Karpas-422 (cell line): ENCODE measurements at places on chromosomes 6 and 20. TPM values are rescaled to one million over a fixed set of nuclear protein-coding genes. Genes with fewer than 3 reads are reported as not detected.

Gene C20orf173
- not detected in 2 replicates for total RNA-seq

Gene SLC13A3
- not detected in 2 replicates for total RNA-seq

Gene CLPSL2
- not detected in 2 replicates for total RNA-seq

DNA sequence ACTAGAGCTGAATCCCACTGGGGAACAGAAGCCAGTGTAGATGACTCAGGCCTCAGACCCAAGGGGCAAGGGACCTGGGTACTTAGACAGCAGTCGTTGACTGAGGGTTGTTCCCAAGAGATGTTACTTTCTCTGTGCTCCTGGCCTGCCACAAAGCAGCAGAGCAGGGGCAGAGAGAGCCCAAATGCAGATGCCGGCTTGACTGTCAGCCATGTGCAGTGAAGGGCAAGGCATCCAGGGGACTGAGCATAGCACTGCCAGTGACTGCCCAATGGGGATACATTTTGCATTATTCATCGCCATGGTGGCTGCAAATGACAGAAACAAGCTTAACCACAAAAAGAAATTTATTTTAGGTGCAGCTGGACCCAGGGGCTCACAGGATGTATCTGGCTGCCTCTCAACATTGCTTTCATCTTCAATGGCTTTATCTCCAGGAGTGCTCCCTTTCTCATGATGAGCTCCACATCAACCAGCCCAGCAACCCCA, 7.6 kb upstream of the TP53RK start:
- peak overlapping the region; percentile 81 for H3K27ac ChIP-seq
- H3K27me3 ChIP-seq, result no peaks in the 10 kb centered on the region
- peak; percentile 95 for DNase-seq
- H3K4me1 ChIP-seq, result peaks cover 38% of the 10 kb centered on the region

- H3K4me3 ChIP-seq, result no peak overlapping the region
- H3K27ac ChIP-seq, result no peak overlapping the region
- no peak for DNase-seq
- no peaks in the 10 kb centered on the region for H3K4me1 ChIP-seq
Observed at GRCh38 chr6:97176468-97176867, 106.5 kb downstream of the MMS22L start.

GRCh38 chr6:27758491-27758890, 153.7 kb downstream of the OR2B2 start:
- no peak overlapping the region for H3K4me3 ChIP-seq
- H3K36me3 ChIP-seq, result no peaks in the 10 kb centered on the region
- H3K27ac ChIP-seq, result no peak overlapping the region

GRCh38 chr6:111921103-111921502, 47.9 kb upstream of the FYN start:
- no peak overlapping the region for H3K27ac ChIP-seq
- no peak overlapping the region for H3K4me3 ChIP-seq
- peaks cover 7% of the 10 kb centered on the region; the same call in 1 of the 2 replicates for H3K4me1 ChIP-seq
- no peaks in the 10 kb centered on the region for H3K27me3 ChIP-seq
- DNase-seq, result no peak
- H3K36me3 ChIP-seq, result no peaks in the 10 kb centered on the region

DNA sequence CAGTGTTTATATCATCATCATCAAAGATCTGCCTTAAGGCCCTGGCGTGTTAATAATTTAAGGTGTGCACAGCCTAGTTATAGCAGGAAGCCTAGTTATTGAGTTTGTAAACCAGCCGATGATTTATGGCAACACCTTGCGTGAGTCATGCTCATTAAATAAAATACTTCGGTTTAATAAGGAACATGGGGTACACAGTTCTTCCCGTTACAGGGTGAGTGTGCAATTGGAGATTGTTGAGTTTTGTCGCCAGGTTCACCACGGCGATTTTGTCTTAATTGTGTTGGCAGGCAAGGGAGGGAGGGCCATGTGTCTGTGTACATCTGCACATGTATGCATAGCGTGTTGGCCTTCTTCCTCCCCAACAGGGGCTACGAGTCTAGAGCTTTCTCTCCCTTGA, 104.0 kb downstream of the TFAP2A start:
- DNase-seq, result no peak
- no peaks in the 10 kb centered on the region for H3K4me1 ChIP-seq
- H3K27me3 ChIP-seq, result no peaks in the 10 kb centered on the region
- H3K36me3 ChIP-seq, result no peaks in the 10 kb centered on the region
- H3K27ac ChIP-seq, result no peak overlapping the region
- H3K4me3 ChIP-seq, result no peak overlapping the region

DNA sequence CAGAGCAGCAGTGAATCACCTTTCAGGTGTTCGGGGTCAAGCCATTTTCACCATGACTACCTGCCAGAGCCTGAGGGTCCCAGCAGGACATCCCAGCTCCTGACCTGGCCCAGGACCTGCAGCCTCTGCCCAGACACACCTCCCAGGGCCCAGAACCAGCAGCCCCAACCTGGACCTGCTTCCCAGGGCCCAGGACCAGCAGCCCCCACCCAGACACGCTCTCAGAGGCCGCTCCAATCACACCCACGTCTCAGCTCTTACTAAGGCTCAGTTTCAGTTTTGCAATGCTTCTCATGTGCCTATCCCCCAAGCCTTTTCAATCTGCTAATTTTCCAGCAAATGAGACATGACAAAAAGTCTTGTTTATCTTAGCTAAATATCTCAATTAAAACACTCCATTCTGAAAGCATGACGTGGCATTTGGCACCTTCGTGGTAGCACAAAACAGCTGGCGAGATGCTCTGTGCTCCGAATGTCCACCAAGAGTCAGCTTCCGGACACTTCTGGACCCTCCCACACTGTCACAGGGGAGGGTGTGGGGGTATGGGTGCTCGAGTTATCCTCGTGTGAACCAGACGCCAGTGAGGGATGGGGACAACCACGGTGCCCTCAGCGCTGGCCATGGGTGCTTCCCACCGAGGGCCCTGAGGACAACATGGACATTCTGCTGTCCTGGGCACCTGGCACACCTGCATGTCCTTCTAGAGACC, 253.2 kb downstream of the DLL1 start:
- H3K4me1 ChIP-seq, result no peaks in the 10 kb centered on the region
- no peak overlapping the region for H3K27ac ChIP-seq
- H3K27me3 ChIP-seq, result no peaks in the 10 kb centered on the region

GRCh38 chr6:31053873-31054272, 43.6 kb downstream of the MUC22 start:
- no peaks in the 10 kb centered on the region for H3K27me3 ChIP-seq
- peak; percentile 54 for DNase-seq

DNA sequence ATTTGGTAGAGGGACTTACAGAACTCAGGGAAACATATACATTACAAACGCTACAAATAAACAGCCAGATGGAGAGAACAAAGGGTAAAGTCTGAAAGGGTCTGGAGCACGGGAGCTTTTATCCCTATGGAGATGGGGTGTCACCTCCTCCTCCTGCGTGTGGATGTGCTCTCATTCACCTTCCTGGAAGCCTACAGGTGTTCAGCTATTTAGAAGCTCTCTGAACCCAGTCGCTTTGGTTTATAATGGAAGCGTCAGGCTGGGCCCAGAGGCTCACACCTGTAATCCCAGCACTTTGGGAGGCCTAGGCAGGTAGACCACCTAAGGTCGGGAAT, 17.7 kb upstream of the ITCH start:
- DNase-seq, result no peak
- no peaks in the 10 kb centered on the region for H3K4me1 ChIP-seq

GRCh38 chr6:10237298-10238038, 177.4 kb downstream of the TFAP2A start:
- H3K27me3 ChIP-seq, result no peaks in the 10 kb centered on the region
- H3K27ac ChIP-seq, result no peak overlapping the region
- no peak for DNase-seq
- no peak overlapping the region for H3K4me3 ChIP-seq

DNA sequence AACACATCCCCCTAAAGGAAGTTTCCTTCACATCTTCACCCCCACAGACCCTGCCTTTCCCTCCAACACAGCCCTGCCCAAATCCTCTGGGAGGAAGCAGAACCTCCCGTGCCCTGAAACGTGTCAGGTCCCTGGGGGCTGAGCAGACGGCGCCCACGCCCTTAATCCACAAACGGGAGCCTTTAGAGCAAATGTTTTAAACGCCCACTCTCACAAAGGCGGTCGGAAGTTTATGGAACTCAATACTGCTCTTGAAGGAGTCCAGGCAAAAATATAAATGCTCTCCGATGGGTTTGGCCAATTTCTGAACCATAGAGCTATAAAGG, 237.1 kb upstream of the AFDN start:
- H3K36me3 ChIP-seq, result no peaks in the 10 kb centered on the region
- H3K27me3 ChIP-seq, result no peaks in the 10 kb centered on the region
- DNase-seq, result no peak
- no peak overlapping the region for H3K4me3 ChIP-seq

GRCh38 chr20:58749979-58750378, 57.4 kb downstream of the NPEPL1 start:
- no peak overlapping the region for H3K27ac ChIP-seq
- no peak for DNase-seq
- no peaks in the 10 kb centered on the region for H3K36me3 ChIP-seq
- H3K4me1 ChIP-seq, result no peaks in the 10 kb centered on the region
- no peaks in the 10 kb centered on the region for H3K27me3 ChIP-seq

GRCh38 chr6:41682497-41683272, 44.4 kb downstream of the MDFI start:
- H3K4me1 ChIP-seq, result no peaks in the 10 kb centered on the region; the same call in 1 of the 2 replicates
- H3K36me3 ChIP-seq, result peaks cover 23% of the 10 kb centered on the region; the same call in 1 of the 2 replicates
- H3K27me3 ChIP-seq, result no peaks in the 10 kb centered on the region
- no peak overlapping the region for H3K27ac ChIP-seq
- no peak for DNase-seq

DNA sequence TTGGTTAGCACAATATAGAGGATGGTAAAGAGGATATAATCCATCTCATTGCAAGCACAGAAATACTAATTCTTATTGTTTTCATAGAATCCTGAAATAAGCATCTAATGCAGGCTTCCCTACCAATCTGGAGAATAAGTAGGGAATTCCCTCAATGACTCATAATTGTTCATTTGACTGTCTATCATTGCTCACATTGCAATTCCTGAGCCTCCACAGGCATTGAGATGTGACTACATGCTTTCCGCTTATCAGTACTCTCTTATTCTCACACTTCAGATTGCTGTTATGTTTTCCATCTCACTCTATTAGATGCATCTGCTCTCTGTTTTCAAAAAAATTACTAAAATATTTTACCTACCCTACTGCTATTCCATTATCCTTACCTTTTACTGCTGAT, 216.2 kb upstream of the PRSS16 start:
- no peak for DNase-seq
- H3K27ac ChIP-seq, result no peak overlapping the region
- no peaks in the 10 kb centered on the region for H3K27me3 ChIP-seq
- H3K4me1 ChIP-seq, result no peaks in the 10 kb centered on the region
- H3K36me3 ChIP-seq, result no peaks in the 10 kb centered on the region
- no peak overlapping the region for H3K4me3 ChIP-seq
